Glomerular endothelial cell (primary cell): ENCODE measurements at places on chromosomes 7 and 10.
A peak's percentile ranks its signal among the peaks of the same experiment; 100 is the strongest.

- DNase-seq, result no peak
Measured at GRCh38 chr10:30997536-30998235, 34.0 kb downstream of the ZNF438 start.

DNA sequence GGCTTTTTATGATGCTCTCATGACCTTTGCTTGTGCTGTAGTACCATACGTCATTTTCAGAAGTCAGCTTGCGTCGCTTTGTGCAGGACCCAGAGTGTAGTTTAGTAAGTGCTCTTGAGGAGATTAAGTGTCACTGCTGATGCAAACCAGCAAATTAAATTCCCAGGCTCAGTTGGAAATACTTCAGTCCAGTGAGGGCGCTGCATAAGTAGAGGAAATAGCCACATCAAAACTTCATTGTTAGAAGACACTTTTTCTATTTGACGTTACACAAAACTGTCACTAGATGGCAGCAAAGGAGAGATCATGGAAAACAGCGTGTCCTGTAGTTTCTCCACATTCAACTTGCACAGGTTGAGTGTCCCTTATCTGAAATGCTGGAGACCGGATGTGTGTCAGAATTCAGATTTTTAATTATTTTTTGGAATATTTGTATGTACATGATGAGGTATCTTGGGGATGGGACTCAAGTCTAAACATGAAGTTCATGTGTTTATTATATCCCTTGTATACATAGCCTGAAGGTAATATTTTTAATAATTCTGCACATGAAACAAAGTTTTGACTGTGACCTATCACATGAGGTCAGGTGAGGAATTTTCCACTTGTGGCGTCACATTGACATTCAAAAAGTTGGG, 7.9 kb downstream of the ZNF22 start:
- peak; percentile 89 for DNase-seq

DNA sequence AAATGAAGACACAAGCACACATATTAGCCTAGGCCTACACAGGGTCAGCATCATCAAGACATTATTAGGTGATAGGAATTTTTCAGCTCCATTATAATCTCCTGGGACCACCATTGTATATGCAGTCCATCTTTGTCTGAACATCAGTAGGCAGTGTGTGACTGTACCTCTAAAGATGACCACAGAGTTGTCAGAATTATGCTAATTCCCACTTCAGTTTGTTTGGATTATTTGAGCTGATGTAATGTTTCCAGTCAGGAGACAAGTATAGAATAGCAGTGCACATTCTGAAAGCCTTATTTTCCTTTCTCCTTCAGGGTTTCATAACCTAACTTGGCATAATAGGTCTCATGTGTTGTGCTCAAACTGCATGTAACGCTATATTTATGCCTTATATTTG, 306.4 kb downstream of the NXPH1 start:
- DNase-seq, result no peak

- DNase-seq, result no peak
Measured at GRCh38 chr7:138460649-138461607, 869 bp downstream of the TRIM24 start.

GRCh38 chr10:63236113-63236935, 103.2 kb downstream of the NRBF2 start:
- DNase-seq, result peak; percentile 81

DNA sequence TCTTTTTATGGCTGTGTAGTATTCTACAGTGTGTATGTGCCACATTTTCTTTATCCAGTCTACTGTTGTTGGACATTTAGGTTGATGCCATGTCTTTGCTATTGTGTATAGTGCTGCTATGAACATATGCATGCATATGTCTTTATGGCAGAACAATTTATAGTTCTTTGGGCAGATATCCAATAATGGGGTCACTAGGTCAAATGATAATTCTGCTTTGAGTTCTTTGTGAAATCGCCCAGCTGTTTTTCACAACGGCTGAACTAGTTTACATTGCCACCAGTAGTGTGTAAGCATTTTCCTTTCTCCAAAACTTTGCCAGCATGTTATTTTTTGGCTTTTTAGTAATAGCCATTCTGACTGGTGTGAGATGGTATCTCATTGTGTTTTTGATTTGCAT, 214.8 kb upstream of the TMEM229A start:
- DNase-seq, result no peak

DNA sequence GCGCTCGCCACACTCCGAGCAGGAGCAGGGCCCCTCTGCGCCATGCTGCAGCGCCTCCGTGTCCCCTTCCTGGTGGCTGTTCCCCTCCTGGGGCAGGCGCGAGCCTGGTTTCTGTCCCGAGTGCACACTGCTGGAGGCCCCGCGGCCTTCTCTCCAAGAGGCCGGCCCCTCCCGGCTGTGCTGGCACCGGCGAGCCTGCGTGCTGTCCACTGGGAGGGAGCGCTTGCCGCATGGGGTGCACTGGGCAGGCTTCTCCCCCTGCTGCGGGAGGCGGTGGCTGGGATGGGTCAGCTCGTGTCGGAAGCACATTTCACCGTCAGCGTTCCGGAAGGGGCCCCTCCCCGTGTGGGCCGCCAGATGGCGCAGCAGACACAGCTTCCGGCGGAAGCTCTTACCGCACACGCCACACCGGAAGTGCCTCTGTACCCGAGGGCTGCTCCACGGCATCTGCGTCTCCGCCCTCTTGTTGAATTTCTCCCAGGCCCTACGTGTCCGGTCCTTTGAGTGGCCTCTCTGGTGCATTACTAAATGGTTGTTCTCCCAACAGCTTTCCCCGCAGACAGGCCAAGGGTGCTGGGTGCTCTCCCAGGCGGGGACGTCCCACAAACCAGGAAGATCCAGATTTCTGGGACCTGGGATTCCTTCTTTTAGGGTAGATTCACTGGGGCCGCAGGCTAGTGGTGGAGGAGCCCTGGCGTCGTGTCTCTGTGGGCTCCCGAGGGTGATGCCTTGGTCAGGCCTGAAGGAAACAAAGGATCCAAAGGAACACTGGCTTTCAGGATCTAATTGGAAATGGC, 18.7 kb downstream of the ZNF786 start:
- DNase-seq, result no peak

- DNase-seq, result no peak
Measured at GRCh38 chr7:4136501-4137110, 545.5 kb upstream of the FOXK1 start.

- DNase-seq, result no peak
Measured at GRCh38 chr7:76057103-76057812, 9.4 kb downstream of the MDH2 start.

- DNase-seq, result no peak
Measured at GRCh38 chr10:92689663-92690210, at the start of gene HHEX. Gene HHEX, plus strand, starts transcription at chr10:92689955. Its CDS starts 32 bp downstream, at chr10:92689987.
